ENCODE measurements at places on chromosomes 1 and 21.

- no peak for DNase-seq
These were observed 74.0 kb upstream of the LRRC53 start for GRCh38 chr1:74586253-74586897.

DNA sequence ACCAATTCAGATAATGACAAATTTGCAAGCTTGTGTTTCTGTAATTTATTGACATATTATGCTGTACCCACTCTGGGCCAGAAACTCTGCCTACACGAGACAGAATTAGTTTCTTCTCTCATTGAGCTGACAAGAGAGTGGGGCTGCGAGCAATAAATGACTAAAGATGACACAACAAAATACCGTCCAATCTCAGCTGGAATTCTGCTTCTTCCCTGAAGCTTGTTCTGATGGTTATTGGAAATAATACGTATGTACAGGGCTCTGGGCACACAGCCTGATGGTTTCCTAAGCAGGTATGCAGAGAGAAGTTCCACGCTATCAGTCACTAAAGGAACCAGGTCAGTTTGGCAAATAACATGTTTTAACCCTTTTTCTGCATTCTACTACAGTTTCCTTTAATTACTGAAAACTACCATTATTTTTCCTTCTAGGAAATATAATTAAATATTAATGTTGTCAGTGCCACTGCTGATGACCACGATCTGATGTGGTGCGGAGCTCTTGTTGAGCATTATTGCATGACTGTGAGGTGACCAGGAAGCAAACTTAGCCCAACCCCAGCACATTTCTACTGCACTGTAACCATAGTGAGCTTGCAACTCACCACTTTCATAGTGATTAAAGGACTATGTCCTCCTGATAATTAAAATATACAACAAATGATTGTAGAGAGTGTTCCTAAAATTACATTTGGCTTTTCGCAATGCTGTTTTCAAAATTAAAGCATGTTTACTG, 221.4 kb upstream of the L1TD1 start:
- DNase-seq = no peak

DNA sequence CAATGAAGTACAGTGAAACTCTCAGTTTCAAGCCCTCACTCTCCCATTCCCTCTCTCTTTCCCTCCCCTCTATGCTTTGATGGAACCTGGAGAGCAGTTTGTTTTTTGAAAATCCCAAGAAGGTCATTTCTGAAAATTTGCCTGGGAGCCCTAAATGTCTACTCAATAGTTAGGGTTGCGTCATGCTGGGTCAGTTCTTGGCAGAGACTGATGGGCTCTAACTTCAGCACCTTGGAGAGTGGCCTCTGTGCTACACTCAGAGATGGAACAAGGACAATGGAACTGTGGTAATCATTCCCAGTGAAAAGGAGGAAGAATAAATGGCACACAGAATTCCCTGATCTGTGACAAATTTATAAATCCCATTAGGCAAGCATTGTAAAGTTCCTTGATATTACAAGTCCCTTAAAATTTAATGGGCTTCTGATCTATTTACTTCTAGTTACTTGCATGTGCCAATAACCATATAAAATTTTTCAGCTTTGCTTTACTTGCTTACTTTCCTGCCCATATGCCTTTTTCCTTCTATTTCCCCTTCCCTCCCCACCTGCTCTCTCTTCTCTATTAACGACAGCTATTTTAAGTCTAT, 182.9 kb upstream of the KCND3 start:
- DNase-seq = peak; percentile 67

- DNase-seq = peak; percentile 23
These were observed at the start of gene FMN2 for GRCh38 chr1:240091614-240092300. TSS of gene FMN2 (plus strand) at chr1:240091883. CDS start at chr1:240092110, 227 bp downstream.

DNA sequence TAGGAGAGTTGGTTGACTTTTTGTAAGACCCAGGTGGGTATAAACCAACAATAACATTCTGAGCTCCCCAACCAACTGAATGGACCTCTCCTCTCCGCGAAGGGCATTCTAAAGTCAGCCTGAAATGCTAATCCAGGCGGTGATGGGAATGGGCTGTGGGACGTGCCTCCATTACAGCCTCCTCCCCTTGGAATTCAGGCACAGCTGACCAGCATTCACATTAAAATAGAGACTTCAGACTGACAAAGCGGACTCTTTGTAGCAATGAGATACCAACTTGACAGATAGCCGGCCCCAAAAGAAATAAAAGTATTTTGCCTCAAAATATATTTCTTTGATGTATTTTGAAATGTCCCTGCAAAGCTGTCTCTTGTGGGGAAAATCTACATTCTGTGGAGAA, 101.7 kb downstream of the KIF26B start:
- no peak for DNase-seq

- DNase-seq = peak; percentile 69
These were observed 34.8 kb downstream of the ZMYND12 start for GRCh38 chr1:42420911-42421585.

GRCh38 chr1:240234485-240235210, 143.0 kb downstream of the FMN2 start:
- DNase-seq = peak; percentile 30

DNA sequence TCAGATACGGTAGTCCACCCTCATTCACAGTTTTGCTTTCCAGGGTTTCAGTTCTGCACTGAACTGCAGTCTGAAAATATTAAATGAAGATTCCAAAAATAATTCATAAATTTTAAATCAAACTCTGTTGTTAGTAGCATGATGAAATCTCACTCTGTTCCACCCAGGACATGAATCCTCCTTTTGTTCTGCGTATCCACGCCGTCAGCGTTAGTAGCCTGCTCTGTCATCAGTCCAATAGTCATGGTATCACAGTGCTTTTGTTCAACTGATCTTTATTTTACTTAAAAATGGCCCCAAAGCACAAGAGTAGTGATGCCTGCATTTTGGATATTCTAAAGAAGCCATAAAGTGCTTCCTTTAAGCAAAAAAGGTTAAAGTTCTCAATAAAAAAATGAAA, 23.9 kb downstream of the CHD1L start:
- DNase-seq = no peak

- no peak for DNase-seq
These were observed 31.4 kb upstream of the CLSTN1 start for GRCh38 chr1:9855186-9855585.

GRCh38 chr1:226308166-226308722, 720 bp downstream of the LIN9 start:
- DNase-seq = no peak

DNA sequence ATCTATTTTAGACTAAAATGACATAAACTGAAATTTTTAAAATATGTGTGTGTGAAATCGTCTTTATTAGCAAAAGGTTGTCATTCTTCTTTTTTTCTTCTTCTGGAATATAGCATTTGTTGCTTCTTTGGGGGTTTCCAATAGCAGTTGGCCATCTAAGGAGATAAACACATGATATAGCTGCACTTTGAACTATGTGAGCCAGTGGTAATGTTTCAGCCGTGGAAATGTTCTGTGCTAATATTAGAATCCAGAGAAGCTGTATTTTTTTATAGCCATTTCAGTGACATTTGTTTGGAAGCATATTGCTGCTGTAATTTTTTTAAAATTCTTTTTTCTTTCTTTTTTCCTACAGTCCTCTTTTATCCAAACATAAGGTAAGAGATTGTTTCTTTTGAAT, 75.1 kb downstream of the CNST start:
- DNase-seq = no peak

- DNase-seq = no peak
These were observed 494.6 kb downstream of the NEGR1 start for GRCh38 chr1:71787699-71788098.

- DNase-seq = no peak
These were observed 9.7 kb upstream of the CSRP1 start for GRCh38 chr1:201516511-201517127.

DNA sequence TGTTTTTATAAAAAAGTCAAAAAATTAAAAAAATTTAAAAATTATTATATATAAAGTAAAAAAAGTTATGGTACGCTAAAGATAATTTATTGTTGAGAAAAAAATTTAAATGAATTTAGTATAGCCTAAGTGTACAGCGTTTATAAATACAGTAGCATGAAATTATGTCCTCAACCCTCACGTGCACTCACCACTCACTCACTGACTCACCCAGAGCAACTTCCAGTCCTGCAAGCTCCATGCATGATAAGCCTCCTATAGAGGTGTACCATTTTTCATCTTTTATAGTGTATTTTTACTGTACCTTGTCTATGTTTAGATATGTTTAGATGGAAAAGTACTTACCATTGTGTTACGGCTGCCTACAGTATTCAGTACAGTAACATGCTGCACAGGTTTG, 5.1 kb downstream of the DISC1 start:
- DNase-seq = no peak
